M059J (cell line): ENCODE measurements at places on chromosomes 4 and X. TPM values are rescaled to one million over a fixed set of nuclear protein-coding genes. Genes with fewer than 3 reads are reported as not detected.

The UCP1 gene
- total RNA-seq, result not detected in 2 replicates

The TLR8 gene
- total RNA-seq, result not detected in 2 replicates

The GLUD2 gene
- 0.37 and 0.47 TPM in 2 replicates for total RNA-seq

The GAGE12H gene
- total RNA-seq, result not detected in 2 replicates

The XAGE2 gene
- 0.62 TPM in 1 of 2 replicates, not detected in the other for total RNA-seq

The CASK gene
- 31.5 and 52.7 TPM in 2 replicates for total RNA-seq

The ERVMER34-1 gene
- not detected in 2 replicates for total RNA-seq

The KLF8 gene
- 0.27 TPM in 1 of 2 replicates, not detected in the other for total RNA-seq

The BEND4 gene
- total RNA-seq, result 0.12 and 0.17 TPM in 2 replicates

The ANK2 gene
- total RNA-seq, result 0.27 TPM in 2 replicates

The MTMR8 gene
- not detected in 2 replicates for total RNA-seq

The CPLX1 gene
- total RNA-seq, result not detected in 2 replicates

The SSX5 gene
- total RNA-seq, result 0.96 TPM in 1 of 2 replicates, not detected in the other

The KCNIP4 gene
- 0.15 TPM in 1 of 2 replicates, not detected in the other for total RNA-seq

The TMPRSS11A gene
- not detected in 2 replicates for total RNA-seq

The TEX13D gene
- total RNA-seq, result not detected in 2 replicates

The MAPK10 gene
- 0.52 and 2.3 TPM in 2 replicates for total RNA-seq

The NDNF gene
- total RNA-seq, result 0.37 TPM in 1 of 2 replicates, not detected in the other

The SMIM10 gene
- total RNA-seq, result 12.6 and 13.4 TPM in 2 replicates

The PGAM4 gene
- total RNA-seq, result not detected in 2 replicates

The PALLD gene
- 21.6 and 46.0 TPM in 2 replicates for total RNA-seq

The FLNA gene
- total RNA-seq, result 1,078 and 2,383 TPM in 2 replicates

The SLC30A9 gene
- total RNA-seq, result 51.8 and 66.9 TPM in 2 replicates

The ITGB1BP2 gene
- total RNA-seq, result 2.2 TPM in 1 of 2 replicates, not detected in the other

The CHIC2 gene
- 31.4 and 34.8 TPM in 2 replicates for total RNA-seq

The IDUA gene
- total RNA-seq, result 3.4 and 11.9 TPM in 2 replicates

The GPR34 gene
- not detected in 2 replicates for total RNA-seq

The NDP gene
- total RNA-seq, result 29.2 and 39.7 TPM in 2 replicates

The OTC gene
- not detected in 2 replicates for total RNA-seq

The RWDD4 gene
- 20.7 and 31.2 TPM in 2 replicates for total RNA-seq

The PTTG2 gene
- total RNA-seq, result not detected in 2 replicates

The SPANXN3 gene
- total RNA-seq, result not detected in 2 replicates

The DMRTC1 gene
- total RNA-seq, result not detected in 2 replicates

The NLGN4X gene
- 0.02 and 0.15 TPM in 2 replicates for total RNA-seq

The GUCY1B1 gene
- total RNA-seq, result 1.2 and 3.2 TPM in 2 replicates

The CT47B1 gene
- not detected in 2 replicates for total RNA-seq

The FAM241A gene
- not detected in 2 replicates for total RNA-seq

The VSIG1 gene
- 0.15 TPM in 1 of 2 replicates, not detected in the other for total RNA-seq

The PROM1 gene
- total RNA-seq, result 0.12 and 0.37 TPM in 2 replicates

The TMPRSS11D gene
- not detected in 2 replicates for total RNA-seq

The SSX3 gene
- total RNA-seq, result not detected in 2 replicates

The ZNF157 gene
- 0.05 and 0.20 TPM in 2 replicates for total RNA-seq

The NBDY gene
- total RNA-seq, result 6.7 and 14.5 TPM in 2 replicates

The CHRDL1 gene
- total RNA-seq, result 177 and 249 TPM in 2 replicates

The RENBP gene
- not detected in 2 replicates for total RNA-seq

The SCRG1 gene
- not detected in 2 replicates for total RNA-seq

The CTAG1A gene
- total RNA-seq, result not detected in 2 replicates

The HTRA3 gene
- total RNA-seq, result 0.81 and 3.2 TPM in 2 replicates

The LRIT3 gene
- total RNA-seq, result not detected in 2 replicates

The WDR45 gene
- 39.5 and 45.2 TPM in 2 replicates for total RNA-seq

The PDE6B gene
- total RNA-seq, result 0.05 TPM in 1 of 2 replicates, not detected in the other

The SORCS2 gene
- total RNA-seq, result 0.02 TPM in 1 of 2 replicates, not detected in the other

The TMEM31 gene
- not detected in 2 replicates for total RNA-seq

The CFAP99 gene
- 0.42 TPM in 1 of 2 replicates, not detected in the other for total RNA-seq

The CSAG3 gene
- 2.6 and 3.2 TPM in 2 replicates for total RNA-seq

The DSPP gene
- total RNA-seq, result not detected in 2 replicates

The AKAP14 gene
- not detected in 2 replicates for total RNA-seq
